ENCODE measurements at places on chromosomes 1 and 21.

DNA sequence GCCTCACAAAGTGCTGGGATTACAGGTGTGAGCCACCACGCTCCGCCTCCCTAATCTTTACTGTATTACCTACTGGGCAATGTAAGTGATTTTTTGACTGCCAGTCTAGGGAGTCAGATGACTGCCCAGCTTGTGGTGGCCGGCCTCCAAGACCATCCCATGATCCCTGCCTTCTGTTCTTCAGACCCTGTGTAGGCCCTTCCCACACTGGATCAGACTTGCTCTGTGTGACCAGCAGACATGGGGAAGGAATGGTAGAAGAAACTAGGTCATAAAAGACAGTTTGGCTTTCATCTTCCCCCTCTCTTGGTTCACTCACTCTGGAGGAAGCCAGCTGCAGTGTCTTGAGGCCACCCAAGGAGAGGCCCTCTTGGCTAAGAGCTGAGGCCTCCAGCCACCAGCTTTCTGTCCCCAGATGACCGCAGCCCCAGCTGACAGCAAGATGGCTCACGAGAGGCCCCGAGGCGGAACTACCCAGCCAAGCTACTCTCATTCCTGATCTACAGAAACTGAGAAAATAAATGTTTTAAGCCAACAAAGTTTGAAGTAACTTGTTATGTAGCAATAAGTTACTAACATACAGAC, 14.5 kb upstream of the CBR3 start:
- DNase-seq, result no peak

DNA sequence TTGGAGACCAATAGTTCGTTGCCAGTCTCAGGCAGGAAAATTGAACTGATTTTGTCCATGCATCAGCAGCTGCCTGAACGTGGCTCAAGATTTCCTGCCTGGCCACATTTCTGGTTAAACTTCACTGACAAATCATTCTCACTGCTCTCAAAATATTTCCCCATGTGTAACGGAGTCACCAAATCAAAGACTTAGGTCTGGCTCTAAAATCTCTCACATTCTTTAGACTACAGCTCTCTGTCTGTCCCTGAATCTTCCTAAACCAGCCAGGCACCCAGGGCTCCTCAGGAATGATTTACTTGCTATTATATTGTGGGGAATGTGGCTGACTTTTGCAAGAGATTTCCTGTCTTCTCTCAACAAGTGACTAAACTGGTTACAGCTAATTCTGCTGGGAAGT, 49.2 kb upstream of the GJA8 start:
- no peak for DNase-seq

DNA sequence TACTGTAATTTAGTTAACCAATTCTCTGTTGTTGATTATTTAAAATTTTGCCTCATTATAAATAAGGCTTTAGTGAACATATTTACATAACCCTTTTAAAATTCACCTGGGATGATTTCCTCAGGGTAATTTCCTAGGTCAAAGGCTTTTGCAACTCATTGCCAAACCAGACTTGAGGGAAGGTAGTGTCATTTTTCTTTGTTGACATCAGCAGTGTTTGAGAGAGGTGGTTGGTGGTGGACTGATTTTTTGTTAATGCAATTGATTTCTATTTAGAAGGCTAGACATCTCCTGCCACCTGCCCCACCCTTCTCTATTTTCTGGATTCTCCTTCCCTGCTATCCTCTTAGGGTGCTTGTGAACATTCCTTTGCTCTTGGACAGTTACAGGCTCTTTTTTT, 116.8 kb downstream of the HHAT start:
- no peak for DNase-seq

- DNase-seq, result no peak
These were observed 979 bp downstream of the PIGM start for GRCh38 chr1:160030657-160031364.

DNA sequence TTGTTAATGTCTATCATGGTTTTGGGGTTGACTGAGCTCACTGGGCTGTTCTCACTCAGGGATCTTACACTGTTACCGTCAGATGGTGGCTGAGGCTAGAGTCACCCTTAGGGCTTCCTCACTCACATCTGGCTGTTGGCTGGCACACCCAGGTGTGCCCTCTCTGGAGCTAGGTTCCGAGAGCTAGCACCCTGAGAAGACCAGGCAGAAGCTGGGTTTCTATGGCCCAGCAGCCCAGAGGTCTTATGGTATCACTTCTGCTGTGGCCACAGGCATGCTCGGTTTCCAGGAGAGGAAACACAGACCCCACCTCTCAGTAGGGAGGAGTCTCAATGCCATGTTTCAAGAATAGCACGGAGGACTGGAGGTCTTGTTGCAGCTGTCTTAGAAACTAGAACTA, 20.7 kb upstream of the KIF1B start:
- DNase-seq, result no peak

GRCh38 chr1:153677718-153678518, 570 bp upstream of the NPR1 start:
- DNase-seq, result peak; percentile 67

DNA sequence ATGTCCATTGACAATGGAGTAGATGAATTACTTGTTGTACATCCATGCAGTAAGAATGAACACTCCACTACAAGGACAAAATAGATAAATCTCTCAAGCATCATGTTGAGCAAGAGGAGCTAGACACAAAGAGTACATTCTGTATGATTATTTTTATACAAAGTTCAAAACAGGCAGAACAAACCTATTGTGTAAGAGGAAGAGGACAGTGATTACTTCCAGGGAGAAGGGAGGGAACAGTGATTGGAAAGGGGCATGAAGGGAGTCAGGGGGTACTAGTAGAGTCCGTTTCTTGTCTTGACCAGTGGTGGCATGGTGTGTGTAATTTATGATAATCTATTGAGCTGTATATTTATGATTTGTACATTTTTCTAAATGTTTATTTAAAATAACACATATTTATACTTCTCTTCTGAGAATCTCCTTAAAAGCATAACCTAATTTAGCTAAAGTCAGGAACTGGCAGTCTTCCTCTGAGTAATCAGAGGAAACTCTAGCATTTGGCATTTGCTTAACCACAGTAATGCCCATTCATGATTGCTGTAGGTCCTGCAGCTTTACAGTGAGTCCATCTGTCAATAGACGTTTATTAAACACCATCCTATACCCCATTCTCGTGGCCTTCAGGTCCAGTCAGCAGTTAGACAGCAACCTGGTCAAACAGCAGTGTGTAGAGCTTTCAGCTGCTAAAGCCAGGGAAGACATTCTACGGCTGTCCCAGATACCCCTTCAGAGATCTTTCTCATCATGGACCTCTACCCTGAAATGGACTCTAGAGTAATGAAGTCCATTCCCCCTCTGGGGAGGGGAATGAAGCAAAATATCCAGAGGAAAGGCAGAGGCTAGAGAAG, 114.1 kb upstream of the GALNT2 start:
- no peak for DNase-seq

GRCh38 chr1:207833381-207833780, 77.5 kb downstream of the CD34 start:
- no peak for DNase-seq

DNA sequence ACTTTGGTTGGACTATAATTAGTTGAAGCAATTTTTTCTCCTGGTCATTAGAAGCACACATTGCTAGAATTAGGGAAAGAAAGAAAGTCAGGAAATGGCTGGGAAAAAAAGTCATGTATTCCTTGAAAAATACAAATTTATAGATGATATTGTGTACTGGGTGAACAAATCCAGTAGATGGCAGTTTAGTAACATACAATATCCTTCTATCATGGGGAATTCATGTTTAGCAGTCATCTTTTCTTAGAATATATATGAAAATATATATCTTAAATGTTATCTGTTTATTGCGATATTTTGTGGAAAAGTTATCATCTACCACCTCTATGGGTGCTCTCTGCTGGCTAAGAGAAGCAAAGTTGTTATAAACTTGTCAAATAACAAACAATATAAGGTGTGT, 13.1 kb upstream of the ZRANB2 start:
- peak; percentile 59 for DNase-seq

DNA sequence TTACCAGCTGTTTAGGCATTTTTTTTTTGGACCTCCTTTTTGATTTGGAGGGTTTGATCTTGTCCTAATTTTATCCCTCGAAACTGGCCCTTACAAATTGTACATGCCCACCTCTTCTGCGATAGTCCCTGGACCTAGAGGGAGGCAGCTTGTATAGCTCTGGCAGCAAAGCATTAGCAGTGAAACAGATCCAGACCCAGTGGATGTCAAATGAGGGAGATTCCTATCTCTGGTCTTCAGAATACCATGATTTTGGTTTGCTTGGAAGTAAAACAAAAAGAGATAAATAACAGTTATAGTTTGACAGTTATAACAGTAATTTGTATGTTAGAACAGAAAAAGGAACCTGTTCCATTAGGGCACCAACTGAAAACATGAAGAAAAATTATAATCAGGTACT, 123.6 kb downstream of the MIS18A start:
- DNase-seq, result no peak

Measured in NCI-H1694 treated with DMSO at 0.1 percent for 48 hours (cell line).